ENCODE measurements at places on chromosomes 1 and 21.

GRCh38 chr1:14111121-14111520 is 411.1 kb downstream of the PRDM2 start:
- DNase-seq, result no peak

DNA sequence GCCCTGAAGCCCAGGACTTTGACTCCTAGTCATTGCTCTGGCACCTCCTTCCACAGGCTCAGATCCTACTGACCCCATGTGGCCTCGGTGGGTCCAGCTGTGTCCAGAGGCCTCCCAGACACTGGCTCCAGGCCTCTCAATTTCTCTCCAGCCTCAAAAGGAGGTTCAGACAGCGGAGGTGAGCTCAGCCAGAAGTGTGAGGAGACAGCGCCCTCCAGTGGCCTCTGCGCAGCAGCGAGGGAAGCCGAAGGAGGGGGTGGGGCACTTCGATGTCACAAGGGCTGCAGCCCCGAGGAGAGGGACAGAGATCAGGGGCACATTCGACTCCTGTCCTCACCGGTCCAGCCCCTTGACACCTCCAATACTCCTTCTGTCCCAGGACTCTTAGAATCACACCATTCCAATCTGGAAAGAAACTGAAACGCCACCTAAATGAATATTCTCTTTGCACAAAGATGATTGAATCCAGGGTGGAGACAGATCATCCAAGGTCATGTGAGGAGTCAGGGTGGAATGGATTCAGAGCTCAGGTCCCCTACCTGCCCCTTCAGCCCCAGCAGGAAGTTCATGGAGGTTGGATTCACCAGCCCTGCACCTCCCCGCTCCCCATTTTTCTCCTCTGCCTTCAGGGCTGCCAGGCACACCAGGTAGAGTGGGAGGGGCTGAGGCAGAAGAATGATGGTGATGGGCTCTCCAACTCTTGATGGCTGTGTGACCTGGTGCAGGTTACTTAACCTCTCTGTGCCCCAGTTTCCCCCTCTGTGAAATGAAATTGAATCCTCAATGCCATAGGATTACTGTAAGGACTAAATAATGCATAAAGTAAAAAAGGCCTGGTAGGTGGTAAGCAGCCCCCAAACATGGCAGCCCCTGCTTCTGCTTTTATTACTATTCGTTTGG is 34.8 kb upstream of the ZBTB40 start:
- DNase-seq, result peak; percentile 63

DNA sequence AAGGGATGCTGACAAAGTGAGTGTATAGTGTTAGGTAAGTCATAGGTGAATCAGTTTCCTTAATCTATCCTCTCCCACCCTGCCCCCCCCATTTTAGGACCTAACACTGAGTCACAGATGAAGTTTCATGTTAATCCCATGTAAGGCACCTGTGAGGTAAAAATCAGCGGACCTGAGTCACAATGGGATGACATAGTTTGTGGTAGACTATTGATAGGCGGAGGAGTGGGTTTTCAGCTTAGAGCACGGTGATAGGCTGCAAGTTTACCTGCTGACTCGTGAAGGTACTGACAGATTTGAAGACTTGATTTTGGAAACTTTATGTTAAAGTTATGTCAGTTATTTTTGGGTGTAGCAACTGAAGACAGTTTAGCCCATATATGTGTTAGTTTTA is 1.7 kb downstream of the TOR1AIP1 start:
- DNase-seq, result no peak

- peak; percentile 73 for DNase-seq
Observed at GRCh38 chr1:201191653-201192260, 1.1 kb downstream of the IGFN1 start.

- no peak for DNase-seq
Observed at GRCh38 chr1:101338714-101339430, 102.1 kb downstream of the S1PR1 start.

DNA sequence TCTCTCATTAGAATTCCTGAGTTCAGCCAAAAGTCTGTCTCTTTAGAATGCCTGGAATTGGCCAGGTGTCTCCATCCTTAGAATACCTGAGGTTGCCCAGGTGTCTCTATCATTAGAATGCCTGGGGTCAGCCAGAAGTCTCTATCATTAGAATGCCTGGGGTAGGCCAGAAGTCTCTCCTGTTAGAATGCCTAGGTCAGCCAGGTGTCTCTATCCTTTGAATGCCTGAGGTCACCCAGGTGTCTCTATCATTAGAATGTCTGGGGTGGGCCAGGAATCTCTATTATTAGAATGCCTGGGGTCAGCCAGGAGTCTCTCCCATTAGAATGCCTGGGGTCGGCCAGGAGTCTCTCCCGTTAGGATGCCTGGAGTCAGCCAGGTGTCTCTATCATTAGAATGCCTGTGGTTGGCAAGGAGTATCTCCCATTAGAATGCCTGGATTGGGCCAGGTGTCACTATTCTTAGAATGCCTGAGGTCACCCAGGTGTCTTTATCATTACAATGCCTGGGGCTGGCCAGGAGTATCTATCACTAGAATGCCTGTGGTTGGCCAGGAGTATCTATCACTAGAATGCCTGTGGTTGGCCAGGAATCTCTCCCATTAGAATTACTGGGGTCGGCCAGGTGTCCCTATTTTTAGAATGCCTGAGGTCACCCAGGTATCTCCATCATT is 43.0 kb downstream of the RNF187 start:
- no peak for DNase-seq
